DMS53 (cell line): ENCODE measurements at places on chromosomes 13 and 19.

GRCh38 chr13:87677496-87678371 lies 6.6 kb downstream of the SLITRK5 start:
- DNase-seq, result peak; percentile 74

- no peak for DNase-seq
Observed at GRCh38 chr19:2412449-2412848, 14.9 kb downstream of the TIMM13 start.

GRCh38 chr19:1062387-1063029 lies 4.5 kb upstream of the ARHGAP45 start:
- no peak for DNase-seq

- peak; percentile 100 for DNase-seq
Observed at GRCh38 chr19:4471403-4472173, 509 bp upstream of the HDGFL2 start.

DNA sequence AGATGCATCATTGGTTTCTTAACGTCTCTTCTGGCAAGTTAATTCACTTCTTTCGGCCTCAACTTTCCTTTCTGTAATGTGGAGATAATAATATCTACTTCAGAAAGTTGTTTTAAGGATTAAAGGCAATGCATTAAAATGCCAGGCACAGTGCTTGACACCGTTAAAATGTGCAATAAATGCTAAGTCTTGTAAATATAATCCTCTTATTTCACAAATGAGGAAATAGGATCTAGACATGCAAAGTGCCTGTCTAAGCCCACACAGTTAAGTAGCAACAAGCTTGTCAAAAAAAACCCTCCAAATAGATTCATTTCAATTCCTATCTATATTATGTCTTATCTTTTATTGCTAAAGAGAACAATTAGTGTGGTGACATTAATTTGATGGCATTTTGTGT lies 86.4 kb upstream of the TSC22D1 start:
- DNase-seq, result no peak
